ENCODE measurements at places on chromosomes 13 and 19.

GRCh38 chr19:18421371-18421959, 2.3 kb downstream of the SSBP4 start:
- DNase-seq, result no peak

- no peak for DNase-seq
Measured at GRCh38 chr13:113117911-113118260, 4.7 kb upstream of the F10 start.

DNA sequence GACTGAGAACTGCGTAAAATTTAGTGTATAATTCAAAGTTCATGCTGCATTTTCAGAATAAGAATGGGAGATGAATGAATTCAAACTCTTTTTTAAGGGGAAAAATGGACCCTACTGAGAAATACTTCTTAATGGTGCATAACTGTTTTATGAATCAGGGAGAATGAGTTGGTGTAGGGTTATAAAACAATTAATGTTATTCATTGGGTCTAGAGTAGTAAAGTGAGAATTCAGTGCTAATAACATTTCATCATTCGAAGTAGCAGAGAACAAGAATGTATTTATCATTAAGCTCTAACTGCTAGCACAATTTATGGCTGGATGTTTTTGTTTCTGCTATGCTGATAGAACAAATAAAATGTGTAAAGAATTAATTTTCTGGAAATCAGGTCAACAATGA, 310.2 kb downstream of the SLITRK5 start:
- DNase-seq, result no peak

- DNase-seq, result no peak
Measured at GRCh38 chr19:28948026-28948425, 264.9 kb downstream of the UQCRFS1 start.

GRCh38 chr13:75250526-75251178, 231.3 kb downstream of the TBC1D4 start:
- DNase-seq, result no peak

DNA sequence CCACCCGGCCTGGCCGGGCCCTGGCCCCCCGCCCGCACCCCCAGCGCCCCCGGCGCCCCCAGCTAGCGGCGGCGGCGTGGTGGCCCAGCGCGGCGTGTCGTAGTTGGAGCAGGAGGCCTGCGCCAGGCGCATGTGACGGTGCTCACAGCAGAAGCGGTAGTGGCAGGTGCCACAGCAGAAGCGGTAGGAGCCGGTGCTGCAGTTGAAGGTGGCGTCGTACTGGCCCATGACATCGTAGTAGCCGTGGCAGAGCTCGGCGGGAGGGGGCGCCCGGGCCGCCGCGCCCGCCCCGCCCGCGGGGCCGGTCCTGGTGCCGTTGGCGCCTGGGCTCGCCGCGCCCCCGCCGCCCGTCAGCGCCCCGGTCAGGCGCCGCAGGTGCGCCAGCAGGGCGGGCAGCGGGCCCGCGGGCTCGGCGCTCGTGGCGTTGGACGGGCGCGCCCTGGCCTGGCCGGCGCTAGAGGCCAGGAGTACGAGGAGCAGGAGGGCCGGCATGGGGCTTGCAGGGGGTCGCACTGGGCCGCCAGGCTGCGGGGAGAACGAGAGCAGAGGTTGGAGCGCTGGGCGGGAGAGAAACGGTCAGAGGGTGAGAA, 633 bp downstream of the SHISA7 start:
- no peak for DNase-seq

GRCh38 chr13:29888306-29888705, 37.9 kb upstream of the UBL3 start:
- DNase-seq, result no peak
